Activated CD4-positive, alpha-beta memory T cell treated with anti-CD3 and anti-CD28 coated beads for 36 hours (primary cell): ENCODE measurements at places on chromosomes 5 and 9. TPM values are rescaled to one million over a fixed set of nuclear protein-coding genes. Genes with fewer than 3 reads are reported as not detected.

PCDHGC3 gene
- not detected for total RNA-seq

PCDHGB7 gene
- 0.07 TPM for total RNA-seq

SURF2 gene
- total RNA-seq: 12.5 TPM

FBP2 gene
- not detected for total RNA-seq

MARCHF11 gene
- not detected for total RNA-seq

DAP gene
- 39.0 TPM for total RNA-seq

TCERG1 gene
- total RNA-seq: 99.4 TPM

SLC24A2 gene
- not detected for total RNA-seq

INSL6 gene
- not detected for total RNA-seq

PCDHA5 gene
- not detected for total RNA-seq

DIRAS2 gene
- not detected for total RNA-seq

SLC25A2 gene
- total RNA-seq: 0.19 TPM

IL5 gene
- 5.0 TPM for total RNA-seq

PCDHGB4 gene
- total RNA-seq: 0.07 TPM

FOXD4L4 gene
- total RNA-seq: 0.12 TPM

ALDOB gene
- total RNA-seq: not detected

CXCL14 gene
- not detected for total RNA-seq

ATP10B gene
- not detected for total RNA-seq

UGT3A2 gene
- total RNA-seq: not detected

BBLN gene
- total RNA-seq: 86.9 TPM

FYB1 gene
- 105 TPM for total RNA-seq

MSX2 gene
- not detected for total RNA-seq

NSD1 gene
- total RNA-seq: 55.5 TPM

SPINK6 gene
- total RNA-seq: not detected

PCDHB13 gene
- not detected for total RNA-seq

ZSWIM6 gene
- 5.7 TPM for total RNA-seq

AFAP1L1 gene
- not detected for total RNA-seq

SLC6A19 gene
- not detected for total RNA-seq

OSMR gene
- not detected for total RNA-seq
